ENCODE measurements at places on chromosomes 3 and 15. TPM values are rescaled to one million over a fixed set of nuclear protein-coding genes. Genes with fewer than 3 reads are reported as not detected.

Gene SLC24A5
- total RNA-seq = not detected

Gene DLL4
- total RNA-seq = 4.5 TPM

Gene SKOR1
- total RNA-seq = 0.47 TPM

Gene GOLGA6L7
- not detected for total RNA-seq

DNA sequence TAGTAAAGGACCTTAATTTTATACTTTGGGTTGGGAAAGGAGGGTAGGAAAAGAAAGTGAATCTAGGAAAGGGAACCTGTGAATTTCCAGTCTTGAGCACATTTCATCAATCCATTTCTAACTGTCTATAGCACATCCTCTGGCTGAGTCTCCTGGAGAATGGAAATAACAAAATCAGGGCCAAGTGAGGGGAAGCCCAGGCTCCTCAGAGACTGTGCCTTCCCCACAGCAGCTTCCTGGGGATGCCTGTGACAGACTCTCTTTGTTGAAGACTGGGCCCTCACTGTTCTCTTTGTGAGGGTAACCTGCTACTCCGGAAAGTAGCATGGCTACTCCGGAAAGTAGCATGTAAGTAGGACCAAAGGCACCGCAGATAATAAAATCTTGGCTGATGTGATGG lies 22.6 kb upstream of the CSPG5 start:
- DNase-seq = no peak

DNA sequence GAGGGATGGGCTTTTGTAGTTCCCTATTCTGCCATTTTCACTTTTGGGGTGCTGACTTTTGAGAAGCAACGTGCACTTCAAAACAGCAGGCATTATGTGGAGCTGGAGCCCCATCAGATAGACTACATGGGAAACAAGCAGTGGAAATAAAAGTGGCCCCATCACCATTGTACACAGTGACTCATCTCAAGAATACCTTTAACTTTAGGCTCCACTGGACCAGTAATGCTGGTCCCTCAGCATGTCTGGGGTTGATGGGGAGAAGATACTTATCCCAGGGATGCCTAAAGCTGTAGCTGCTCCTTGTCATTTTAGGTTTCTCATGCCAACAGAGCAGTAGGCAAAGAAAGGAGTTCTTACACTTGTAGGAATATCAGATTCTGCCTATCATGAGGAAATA lies 45.0 kb downstream of the LSM3 start:
- no peak for DNase-seq

DNA sequence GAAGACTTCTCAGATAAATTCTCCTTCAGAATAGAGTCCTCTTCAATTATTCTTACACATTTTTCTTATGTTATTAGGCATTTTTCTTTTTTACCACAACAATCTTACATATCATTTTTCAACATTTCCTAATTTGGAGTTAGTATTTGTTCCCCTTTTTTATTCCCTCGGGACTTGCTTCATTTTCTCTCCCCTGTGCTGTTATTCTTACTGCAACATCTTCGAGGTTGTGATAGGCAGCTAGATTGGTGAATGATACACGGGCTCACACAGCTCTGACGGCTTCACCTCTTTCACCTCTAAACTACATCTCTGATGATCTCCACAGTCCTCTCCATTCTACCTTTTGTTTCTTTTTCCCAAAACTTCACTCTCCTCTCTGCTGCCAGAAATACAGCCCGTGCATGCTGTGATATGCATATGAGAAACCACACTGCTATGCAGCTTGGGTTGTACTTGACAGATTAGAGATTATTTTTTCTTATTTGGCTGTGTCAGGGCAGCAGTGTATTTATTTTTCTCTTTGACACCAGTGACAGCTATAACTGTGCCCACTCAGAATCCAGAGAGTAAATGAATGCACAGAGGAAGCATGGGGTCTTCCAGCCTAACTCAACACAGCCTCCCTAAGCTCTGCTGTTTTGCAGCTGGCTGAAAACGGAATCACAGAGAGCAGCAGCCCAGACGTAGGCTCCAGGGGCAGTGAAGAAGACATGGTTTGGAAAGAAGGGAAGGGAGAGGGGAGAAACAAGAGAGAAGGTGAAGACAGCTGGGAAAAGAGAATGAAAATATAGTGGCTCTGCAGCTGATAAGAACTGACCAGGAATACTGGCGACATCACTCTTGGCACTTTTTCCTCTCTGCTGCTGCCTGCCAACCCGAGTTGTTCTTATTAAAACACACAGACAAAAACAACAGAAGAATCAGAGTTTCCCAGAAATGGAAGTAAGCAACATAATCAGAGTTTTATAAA lies 61.8 kb downstream of the SLC9A9 start:
- DNase-seq = no peak

Data from pancreas (tissue), 10 donors.